ENCODE measurements at places on chromosomes 13 and 19.
A peak's percentile ranks its signal among the peaks of the same experiment; 100 is the strongest.

DNA sequence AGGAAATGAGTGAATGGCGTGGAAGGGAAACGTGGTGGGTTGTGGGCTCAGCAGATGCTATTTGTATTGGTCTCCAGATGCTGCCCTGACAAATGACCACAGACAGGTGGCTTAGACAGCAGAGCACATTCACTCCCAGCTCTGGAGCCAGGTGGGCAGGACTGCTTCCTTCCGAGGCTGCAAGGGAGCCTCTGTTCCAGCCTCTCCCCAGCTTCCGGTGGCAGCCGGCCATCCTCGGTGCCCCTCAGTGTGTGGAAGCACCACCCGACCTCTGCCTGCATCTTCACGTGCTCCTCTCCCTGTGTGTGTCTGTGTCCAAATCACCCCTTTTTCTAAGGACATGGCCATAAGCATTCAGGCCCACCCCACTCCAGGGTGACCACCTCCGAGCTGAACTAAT, 105.1 kb downstream of the SOX1 start:
- DNase-seq: no peak

DNA sequence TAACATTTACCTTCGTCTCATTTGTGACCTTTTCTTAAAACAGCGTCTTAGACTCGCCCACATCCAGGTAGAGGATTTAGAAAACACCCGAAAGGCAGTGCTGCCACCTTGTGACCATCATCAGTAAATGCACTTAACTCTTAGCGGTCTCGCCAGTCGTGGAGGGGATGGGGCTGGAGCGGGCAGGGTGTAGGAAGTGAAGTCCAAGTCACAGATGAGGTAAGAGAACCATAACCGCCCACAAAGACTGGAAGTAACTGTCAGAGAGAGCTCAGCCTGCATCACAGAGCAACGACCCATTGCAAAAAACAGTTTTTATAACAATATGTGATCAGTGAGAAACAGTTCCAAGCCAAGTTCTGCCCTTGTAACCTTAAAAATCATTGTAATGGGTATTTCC, 10.7 kb upstream of the CEACAM3 start:
- peak; percentile 71 for DNase-seq

GRCh38 chr19:364496-365287, 20.1 kb upstream of the MIER2 start:
- no peak for DNase-seq

DNA sequence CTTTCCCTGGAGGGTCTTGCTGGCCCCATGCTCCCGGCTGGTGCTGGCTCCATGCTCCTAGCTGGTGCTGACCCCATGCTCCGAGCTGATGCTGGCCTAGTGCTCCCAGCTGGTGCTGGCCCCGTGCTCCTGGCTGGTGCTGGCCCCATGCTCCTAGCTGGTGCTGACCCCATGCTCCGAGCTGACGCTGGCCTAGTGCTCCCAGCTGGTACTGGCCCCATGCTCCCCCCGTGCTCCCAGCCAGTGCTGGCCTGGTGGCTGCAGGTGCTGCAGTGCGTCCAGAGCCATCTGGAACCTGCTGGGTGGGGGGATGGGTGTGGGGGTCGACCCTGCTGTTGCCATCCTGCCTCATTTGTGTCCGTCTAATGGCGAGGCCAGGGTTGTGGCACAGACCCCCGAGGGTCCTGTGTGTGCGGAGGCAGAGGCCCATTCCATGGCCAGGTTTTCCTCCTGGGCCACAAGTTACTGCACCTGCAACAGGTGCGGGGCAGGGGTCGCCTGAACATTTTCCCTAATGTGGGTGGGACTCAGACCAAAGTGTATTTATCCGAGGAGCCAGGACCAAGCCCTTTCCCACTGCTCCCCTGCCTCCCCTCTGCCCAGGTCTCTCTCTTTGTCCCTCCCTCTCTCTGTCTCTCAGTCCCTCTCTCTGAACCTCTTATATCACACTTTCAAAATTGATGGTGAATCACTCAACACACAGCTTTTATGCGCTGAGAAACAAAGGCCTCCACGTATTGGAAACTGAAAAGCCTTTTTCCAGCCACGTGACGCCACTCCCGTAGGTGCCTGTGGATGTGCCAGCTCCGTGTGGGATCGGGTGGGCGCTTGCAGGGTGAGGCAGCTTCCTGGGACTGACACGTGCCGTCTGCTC, 45.1 kb downstream of the MCF2L start:
- no peak for DNase-seq

GRCh38 chr19:14536926-14537692, 7.7 kb downstream of the TECR start:
- DNase-seq: no peak

- DNase-seq: peak; percentile 13
Observed at GRCh38 chr19:33804021-33804799, 7.5 kb downstream of the KCTD15 start.

GRCh38 chr13:96072392-96072791, 17.5 kb upstream of the HS6ST3 start:
- no peak for DNase-seq

GRCh38 chr13:23411706-23412105, 21.8 kb downstream of the SACS start:
- DNase-seq: no peak

- peak; percentile 96 for DNase-seq
Observed at GRCh38 chr13:97855570-97856303, 97.7 kb upstream of the IPO5 start.

GRCh38 chr13:110628952-110629701, 13.8 kb downstream of the NAXD start:
- DNase-seq: no peak
